AG08395 (cell line): ENCODE measurements at places on chromosomes 1 and 21.
A peak's percentile ranks its signal among the peaks of the same experiment; 100 is the strongest.

- DNase-seq = no peak
These were observed 14.0 kb downstream of the AGRN start for GRCh38 chr1:1033731-1034438.

DNA sequence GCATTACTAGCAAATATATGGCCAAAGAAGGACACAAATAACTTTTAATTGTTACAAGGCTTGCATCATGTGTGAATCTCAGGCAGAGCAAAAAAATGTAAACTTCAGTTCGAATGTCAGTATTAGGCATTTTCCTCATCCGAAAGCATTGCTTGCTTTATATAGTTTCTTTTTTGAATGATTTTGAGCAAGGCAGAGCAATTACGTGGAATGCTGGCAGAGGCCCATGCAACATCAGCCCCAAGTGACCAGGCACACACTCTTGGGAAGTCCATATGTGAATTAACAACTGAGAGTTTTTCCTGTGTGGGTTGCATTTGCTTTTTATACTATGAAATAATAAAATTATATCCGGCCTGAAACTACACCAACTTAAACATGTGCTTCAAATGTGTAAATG, 274.8 kb downstream of the PTPRC start:
- peak; percentile 33 for DNase-seq

- no peak for DNase-seq
These were observed 28.5 kb upstream of the CADM3 start for GRCh38 chr1:159142726-159143510.

- DNase-seq = no peak
These were observed 163.3 kb downstream of the RHOU start for GRCh38 chr1:228898582-228898992.

DNA sequence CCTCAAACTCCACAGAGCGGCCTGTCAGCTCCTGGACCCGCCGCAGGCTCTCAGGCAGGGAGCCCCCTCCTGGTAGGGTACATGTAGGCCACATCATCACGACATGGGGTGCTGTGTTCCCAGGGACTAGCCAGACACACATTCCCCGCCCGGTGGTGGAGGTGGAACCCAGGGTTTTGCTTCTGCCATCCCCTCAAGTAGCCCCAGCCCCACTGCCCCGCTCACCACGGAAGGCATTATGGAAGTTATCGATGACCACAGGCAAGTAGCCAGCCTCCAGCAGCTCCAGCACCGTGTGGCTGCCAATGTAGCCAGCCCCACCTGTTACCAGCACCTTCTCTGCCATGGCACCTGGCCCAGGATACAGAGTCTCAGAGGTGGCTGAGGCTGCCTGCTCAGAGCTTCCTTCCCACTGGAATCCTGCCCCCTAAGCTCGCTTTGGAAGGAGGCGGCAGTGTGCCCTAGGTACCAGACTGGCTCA, 1.9 kb downstream of the GALE start:
- no peak for DNase-seq

DNA sequence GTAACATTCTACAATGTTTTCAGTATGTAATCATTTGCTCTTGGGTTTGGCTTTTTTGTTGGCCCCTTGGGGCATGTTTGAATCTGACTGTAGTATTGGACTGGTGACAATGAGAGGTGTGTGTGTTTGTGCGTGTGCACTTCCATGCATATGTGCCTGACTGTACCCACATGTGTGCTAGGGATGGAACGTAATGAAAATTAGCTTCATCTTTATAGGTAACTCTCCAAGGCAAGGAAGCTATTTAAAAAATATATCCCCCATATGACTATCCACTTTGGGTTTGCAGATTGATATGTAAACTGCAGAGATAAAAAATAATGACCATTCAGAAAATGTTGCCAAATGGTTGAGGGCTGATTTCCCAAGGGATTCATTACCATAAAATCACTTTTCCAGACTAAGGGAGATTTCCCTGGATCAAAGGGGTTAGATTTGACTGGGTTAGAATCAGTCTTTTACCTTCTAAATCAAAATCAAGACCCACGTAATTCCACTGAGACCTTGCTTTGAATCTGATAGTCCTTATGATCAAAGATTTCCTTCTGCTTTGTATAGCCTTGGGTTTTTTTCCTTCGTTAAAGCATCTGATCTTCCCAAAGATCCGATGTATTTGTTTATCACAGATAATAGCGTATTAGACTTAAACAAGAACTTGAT, 189.7 kb downstream of the CENPF start:
- no peak for DNase-seq
